ENCODE measurements at places on chromosomes 11 and 22.

DNA sequence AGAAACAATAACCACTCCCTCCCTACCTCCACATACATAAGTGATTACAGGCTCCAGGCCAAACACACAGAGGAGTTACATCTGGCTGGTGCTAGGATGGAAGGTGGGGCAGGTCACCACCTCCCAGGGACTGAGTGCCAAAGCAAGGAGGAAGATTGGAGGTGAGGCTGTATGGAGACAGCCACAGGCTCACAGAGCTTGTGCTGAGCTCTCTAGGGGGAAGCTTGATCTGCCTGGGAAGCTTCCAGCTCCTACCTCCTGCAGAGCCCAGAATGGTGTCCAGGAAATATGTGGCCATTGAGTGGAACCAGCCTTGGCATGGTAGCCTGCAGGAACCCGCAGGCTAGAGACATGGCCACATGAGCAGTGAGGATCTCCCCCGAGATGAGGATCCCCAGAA lies 3.6 kb upstream of the MED15 start:
- DNase-seq = no peak

- no peak for DNase-seq
Measured at GRCh38 chr11:77470504-77470903, 3.4 kb downstream of the PAK1 start.

GRCh38 chr11:20529757-20530156 lies 69.7 kb upstream of the SLC6A5 start:
- no peak for DNase-seq

DNA sequence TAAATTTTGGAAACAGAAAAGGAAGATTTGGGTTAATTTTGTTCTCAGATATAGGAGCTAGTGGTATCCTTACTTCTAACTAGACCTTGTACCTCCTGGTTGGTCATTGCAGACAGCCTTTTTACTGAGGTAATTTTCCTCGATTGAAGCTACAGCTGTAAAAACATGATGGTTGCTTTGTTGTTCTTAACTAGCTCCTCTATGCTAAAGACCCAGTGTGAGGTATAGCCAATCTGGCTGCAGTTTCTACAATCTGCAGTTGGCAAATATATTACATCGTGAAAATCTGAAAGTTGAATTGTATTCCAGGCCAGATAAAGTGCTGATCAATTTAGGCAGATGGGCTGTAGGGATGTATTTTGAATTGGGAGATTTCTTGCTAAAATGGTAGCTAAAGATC lies 116.5 kb downstream of the AASDHPPT start:
- DNase-seq = no peak

DNA sequence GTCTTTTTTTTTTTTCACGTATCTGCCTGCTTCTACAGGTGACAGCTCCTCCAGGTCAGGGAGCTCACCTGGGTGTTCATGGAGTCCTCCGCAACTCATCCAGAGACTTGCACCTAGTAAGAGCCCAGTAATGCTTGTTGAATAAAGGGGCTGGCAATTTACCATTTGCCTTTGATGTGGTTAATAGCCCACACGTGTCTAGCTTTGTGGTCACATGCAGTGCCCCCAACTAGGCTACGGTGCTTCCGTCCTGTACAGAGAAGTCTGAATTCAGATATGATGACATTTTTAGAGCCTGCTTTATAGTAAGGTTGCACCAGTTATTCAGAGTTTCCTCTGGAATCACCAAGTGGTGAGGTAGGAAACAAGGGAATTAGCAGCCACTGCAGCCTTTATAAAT lies 199.4 kb upstream of the MTMR2 start:
- DNase-seq = no peak

DNA sequence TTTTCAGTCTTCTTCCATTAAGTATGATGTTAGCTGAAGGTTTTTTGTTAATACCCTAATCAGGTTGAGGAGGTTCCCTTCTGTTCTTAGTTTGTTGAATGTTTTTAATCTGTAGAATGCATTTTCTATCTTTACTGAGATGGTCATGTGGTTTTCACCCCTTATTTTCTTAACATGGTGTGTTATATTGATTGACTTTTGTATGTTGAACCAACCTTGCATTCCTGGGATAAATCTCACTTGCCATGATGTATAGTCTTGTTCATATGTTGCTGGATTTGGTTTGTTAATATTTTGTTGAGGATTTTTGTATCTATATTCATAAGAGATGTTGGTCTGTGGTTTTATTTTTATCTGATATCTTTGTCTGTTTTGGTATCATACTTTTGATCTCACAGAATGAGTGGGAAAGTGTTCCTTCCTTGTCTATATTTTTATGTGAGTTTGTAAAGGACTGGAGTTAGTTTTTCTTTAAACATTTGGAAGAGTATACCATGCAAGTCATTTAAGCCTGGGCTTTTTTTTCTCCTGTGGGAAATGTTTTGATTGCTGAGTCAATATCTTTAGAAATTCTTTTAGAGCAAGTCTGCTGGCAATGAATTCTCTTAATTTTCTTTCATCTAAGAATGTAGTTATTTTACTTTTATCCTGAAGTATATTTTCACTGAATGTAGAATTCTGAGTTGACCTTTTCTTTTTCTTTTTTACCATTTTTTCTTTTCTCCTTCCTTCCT lies 5.5 kb upstream of the P4HA3 start:
- DNase-seq = no peak

DNA sequence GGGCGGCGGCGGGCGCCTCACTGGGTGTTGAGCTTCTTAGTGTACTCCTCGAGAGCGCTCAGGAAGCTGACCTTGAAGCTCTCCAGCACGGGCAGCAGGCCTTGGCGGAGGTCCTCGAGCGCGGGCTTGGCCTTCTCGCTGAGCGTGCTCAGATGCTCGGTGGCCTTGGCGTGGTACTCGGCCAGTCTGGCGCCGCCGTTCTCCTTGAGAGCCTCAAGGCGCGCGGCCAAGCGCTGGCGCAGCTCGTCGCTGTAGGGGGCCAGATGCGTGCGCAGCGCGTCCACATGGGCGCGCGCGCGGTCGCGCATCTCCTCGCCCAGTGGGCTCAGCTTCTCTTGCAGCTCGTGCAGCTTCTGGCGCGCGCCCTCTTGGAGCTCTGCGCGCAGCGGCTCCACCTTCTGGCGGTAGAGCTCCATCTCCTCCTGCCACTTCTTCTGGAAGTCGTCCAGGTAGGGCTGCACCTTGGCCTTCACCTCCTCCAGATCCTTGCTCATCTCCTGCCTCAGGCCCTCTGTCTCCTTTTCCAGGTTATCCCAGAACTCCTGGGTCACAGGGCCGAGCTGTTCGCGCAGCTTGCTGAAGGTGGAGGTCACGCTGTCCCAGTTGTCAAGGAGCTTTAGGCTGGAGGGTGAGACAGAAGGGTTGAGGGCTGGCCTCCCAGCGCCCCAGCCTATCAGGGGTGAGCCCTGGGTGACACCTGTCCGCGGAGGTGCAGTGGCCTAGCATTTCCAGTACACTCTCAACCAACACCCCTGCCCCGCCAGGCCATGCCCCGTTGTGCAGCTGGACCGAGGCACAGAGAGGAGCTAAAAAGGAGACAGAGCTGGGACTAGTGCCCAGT lies 1.4 kb downstream of the APOA1 start:
- DNase-seq = peak; percentile 89

DNA sequence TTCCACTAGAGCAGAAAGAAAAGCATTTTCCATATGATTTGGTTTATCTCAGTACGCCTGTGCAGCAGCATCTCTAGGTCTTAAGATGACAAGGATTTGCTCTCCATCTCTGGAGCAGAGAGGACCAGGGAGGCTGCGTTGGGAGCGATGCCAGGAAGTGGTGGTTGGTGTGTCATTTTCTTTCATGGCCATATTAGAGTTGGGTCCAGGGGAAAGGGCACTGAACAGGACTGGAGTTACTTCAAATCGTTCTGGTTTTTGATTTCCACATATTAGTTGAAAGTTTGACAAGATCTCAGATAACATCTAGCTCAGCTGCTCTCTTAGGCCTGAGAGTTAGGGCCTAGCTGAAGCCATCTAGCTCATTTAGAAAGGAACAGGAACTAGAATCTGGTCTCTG lies 157.7 kb downstream of the ADAMTS15 start:
- no peak for DNase-seq

GRCh38 chr11:59173080-59173963 lies 1.4 kb downstream of the DTX4 start:
- DNase-seq = no peak

DNA sequence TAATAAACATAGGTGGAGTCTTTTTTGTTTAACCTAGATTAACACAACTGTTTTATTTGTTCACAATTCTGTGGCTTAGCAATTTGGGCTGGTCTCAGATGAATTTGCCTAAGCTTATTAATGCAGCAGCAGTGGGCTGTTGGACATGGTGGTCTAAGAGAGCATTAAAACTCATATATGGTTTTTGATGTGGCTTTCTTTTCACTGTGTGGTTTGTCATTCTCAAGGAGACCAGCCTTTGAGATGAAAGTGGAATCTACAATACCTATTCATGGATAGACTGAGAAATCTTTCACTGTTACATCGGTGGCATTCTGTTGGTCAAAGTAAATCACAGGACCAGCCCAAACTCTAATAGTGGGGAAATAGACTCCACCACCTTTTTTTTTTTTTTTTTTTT lies 39.6 kb downstream of the CUL5 start:
- DNase-seq = no peak

DNA sequence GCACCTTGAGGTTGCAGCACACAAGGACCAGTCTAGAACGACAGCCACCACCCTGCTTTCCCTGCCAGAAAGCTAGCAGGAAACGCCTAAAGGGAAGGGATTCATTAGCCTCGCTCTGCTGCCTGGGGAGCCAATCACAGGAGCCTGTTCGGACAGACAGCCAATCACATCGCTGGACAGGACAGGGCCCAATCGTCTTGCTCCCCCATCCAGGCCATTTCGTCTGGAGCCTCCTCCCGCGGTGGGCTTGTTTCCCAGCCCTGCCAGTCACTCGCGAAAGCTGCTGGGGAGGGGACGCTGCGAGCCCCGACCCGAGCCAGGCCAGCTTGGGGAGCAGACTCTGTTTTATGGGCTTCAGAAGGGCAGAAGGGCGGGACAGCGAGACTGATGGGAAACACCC lies 79.8 kb upstream of the NCAM1 start:
- DNase-seq = no peak

DNA sequence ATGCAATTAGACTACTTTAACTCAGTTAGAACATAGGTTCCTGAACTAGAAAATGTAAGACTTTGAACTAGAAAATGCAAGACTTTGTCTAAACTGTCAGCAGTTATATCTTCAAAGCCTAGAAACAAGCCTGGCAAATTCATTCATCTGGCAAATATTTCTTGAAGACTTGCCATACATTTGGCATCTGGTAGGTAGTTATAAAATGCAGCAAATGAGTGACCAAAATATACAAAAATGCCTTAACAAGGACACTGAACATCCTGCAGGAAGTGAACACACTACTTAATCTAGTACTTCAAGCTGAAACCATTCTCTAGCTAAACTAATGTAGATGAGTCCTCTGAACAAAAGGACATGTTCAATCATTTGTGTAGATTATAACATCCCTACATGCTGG lies 84.7 kb upstream of the SCUBE2 start:
- no peak for DNase-seq

GRCh38 chr11:81005595-81005994 lies 1564.8 kb upstream of the TENM4 start:
- peak; percentile 3 for DNase-seq

DNA sequence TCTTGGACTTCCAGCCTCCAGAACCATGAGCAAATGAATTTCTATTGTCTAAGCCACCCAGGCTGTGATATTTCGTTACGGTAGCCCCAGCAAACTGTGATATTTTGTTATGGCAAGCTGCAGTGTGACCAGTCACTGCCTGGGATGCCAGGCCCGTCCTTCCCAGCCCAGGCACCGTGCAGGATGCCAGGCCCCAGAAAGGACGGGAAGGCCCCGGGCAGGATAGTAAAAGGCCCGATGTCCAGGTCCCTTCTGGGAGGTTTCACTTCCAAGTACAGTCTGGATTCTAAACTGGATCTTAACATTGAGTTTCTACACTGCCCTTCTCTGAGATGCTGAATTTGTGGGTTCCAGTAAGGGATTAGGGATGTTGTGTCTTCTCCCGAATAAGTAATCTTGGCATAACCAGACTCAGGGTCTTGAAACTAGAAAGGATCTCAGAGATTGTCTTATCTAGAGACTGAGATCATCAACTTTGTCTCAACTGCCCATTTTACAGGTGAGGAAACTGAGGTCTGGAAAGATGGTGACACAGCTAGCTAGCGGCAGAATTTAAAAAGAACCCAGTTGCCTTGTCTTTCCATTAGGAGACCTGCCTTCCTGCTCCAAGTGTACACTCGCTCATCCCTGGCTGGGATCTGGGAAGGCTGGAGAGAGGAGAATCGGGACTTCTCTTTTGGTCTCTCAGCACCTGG lies 19.9 kb downstream of the RPUSD4 start:
- DNase-seq = no peak

GRCh38 chr11:67997475-67997921 lies 6.4 kb downstream of the UNC93B1 start:
- no peak for DNase-seq

- DNase-seq = no peak
Measured at GRCh38 chr11:36101466-36101865, 157.6 kb downstream of the LDLRAD3 start.

DNA sequence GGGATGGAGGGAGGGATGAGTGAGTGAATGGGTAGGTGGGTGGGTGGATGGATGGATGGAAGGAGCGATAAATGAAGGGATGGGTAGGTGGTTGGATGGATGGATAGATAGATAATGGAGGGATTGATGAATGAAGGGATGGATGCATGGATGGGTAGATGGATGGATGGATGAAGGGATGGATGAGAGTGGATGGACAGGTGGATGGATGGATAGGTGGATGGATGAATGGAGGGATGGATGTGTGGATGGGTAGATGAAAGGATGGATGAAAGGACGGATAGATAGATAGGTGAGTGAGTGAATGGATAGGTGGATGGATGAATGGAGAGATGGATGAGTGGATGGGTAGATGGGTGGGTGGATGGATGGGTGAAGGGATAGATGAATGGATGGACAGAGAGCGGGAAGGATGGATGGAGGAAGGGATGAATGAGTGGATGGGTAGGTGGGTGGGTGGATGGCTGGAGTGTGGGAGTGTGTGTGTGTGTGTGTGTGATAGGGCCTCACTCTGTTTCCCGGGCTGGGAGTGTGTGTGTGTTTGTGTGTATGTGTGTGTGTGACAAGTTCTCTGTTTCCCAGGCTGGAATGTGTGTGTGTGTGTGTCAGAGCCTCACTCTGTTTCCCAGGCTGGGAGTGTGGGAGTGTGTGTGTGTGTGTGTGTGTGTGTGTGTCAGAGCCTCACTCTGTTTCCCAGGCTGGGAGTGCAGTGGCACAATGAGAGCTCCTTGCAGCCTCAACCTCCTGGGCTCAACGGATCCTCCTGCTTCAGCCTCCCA lies 2.1 kb upstream of the PRR33 start:
- no peak for DNase-seq

GRCh38 chr11:119092880-119093842 lies 8.5 kb downstream of the HMBS start:
- no peak for DNase-seq

GRCh38 chr11:4454021-4454420 lies 4.9 kb downstream of the OR52K2 start:
- DNase-seq = no peak

Data from activated CD4-positive, alpha-beta T cell treated with anti-CD3 and anti-CD28 coated beads, Interleukin-10, Interleukin-2, amounts not matched to agents 100 ng/mL and 50 ng/mL, durations not matched to agents 16 hours and 8 hours (primary cell).